HT-29 (cell line): ENCODE measurements at places on chromosomes 4 and X. TPM values are rescaled to one million over a fixed set of nuclear protein-coding genes. Genes with fewer than 3 reads are reported as not detected.

The VSIG1 gene
- total RNA-seq, result 0.26 TPM in 1 of 2 replicates, not detected in the other

The TEX13B gene
- total RNA-seq, result not detected in 2 replicates

The RS1 gene
- total RNA-seq, result not detected in 2 replicates

The USP17L11 gene
- total RNA-seq, result not detected in 2 replicates

The CEP135 gene
- total RNA-seq, result 4.9 and 5.5 TPM in 2 replicates

The CSAG2 gene
- total RNA-seq, result not detected in 2 replicates
